Activated CD4-positive, alpha-beta T cell treated with anti-CD3 and anti-CD28 coated beads, Interleukin-2, amount 10 ng/mL, durations not matched to agents 7 days and 5 days (primary cell): ENCODE measurements at places on chromosomes 1 and 21. TPM values are rescaled to one million over a fixed set of nuclear protein-coding genes. Genes with fewer than 3 reads are reported as not detected.

Gene S100A2
- total RNA-seq, result 0.50 TPM

Gene SPRR2E
- total RNA-seq, result not detected

Gene CELA3A
- total RNA-seq, result not detected

GRCh38 chr1:197745911-197746310, 29.4 kb downstream of the DENND1B start:
- H3K4me3 ChIP-seq, result no peak overlapping the region
- no peak for DNase-seq
- peaks cover 28% of the 10 kb centered on the region for H3K36me3 ChIP-seq
- H3K4me1 ChIP-seq, result peaks cover 18% of the 10 kb centered on the region
- no peak overlapping the region for H3K27ac ChIP-seq
- no peaks in the 10 kb centered on the region for H3K27me3 ChIP-seq

DNA sequence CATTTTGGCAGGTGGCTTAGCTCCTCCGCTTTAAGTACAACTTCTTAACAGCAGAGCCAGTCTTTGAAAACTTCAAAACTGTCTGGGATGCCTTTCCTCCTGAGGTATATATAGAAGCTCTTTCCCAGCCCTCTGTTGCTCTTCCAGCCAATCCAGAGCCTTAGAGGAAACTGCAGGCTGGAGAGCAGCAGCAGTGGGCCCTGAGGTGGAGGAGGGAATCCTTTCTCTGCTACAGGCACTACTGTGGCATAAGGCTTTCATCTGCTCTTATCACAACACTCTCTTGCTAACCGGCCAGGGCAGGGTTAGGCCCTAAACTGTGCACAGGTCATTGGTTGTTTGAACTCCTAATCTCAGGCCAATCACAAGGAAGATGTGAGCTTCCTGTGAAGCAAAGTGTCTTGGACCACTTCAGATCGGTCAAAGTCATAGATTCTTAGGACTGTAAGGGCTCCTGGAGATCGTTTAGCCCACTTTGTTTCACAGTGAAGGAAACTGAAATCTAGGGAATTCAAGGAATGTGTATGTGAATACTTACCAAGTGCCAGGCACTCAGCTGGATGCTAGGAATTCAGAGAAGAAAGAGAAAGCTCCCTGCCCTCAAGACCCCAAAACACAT, at the start of gene RGS5:
Gene RGS5, minus strand, starts transcription at position 84 of the 619 bp plus-strand sequence. Its CDS starts 81 bp downstream, at position 3.
- DNase-seq, result no peak
- H3K36me3 ChIP-seq, result no peaks in the 10 kb centered on the region

DNA sequence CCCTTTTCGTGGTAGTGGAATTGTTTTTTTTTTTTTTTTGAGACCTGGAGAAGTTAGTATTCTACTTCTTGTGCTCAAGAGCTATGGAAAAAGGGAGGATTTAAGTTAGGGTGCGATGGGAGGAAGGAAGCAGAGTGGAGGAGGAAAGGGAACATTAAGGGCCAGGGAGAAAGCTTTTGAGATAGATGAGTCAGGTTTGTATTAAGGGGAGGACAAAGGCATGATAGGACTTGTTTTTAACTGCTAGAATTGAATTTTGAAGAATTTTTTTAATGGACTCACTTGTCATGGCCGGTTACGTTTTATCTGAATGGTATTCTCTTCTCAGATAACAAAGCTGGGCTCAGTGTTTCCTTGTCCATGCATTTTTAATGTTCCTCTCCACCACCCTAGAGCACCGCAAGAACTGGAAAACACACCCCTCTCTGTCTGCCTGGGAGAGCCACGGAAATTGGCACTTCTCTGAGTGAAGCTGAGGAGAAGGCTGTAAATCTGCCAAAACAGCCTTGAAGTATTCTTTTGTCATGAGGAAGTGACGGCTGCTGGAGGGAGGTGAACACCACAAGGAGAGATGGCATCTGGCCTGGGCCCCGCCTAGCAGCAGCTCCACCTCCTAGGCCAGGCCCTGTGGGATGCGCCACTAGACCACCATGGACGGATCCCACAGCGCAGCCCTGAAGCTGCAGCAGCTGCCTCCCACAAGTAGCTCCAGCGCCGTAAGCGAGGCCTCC, 3.5 kb downstream of the NIPAL3 start:
- H3K36me3 ChIP-seq, result peaks cover 63% of the 10 kb centered on the region
- H3K27me3 ChIP-seq, result no peaks in the 10 kb centered on the region
- DNase-seq, result peak; percentile 25
- peak overlapping the region; percentile 46 for H3K4me3 ChIP-seq
- H3K27ac ChIP-seq, result peak overlapping the region; percentile 80
- peaks cover 60% of the 10 kb centered on the region for H3K4me1 ChIP-seq

- no peak overlapping the region for H3K4me3 ChIP-seq
- DNase-seq, result no peak
- no peak overlapping the region for H3K27ac ChIP-seq
These were observed 46.5 kb downstream of the SAMD13 start for GRCh38 chr1:84347932-84348555.

- peaks cover 8% of the 10 kb centered on the region for H3K27me3 ChIP-seq
- H3K27ac ChIP-seq, result no peak overlapping the region
- no peaks in the 10 kb centered on the region for H3K4me1 ChIP-seq
- no peaks in the 10 kb centered on the region for H3K36me3 ChIP-seq
- no peak for DNase-seq
- H3K4me3 ChIP-seq, result no peak overlapping the region
These were observed 39.3 kb downstream of the CRP start for GRCh38 chr1:159675046-159675445.

Gene PBX1
- total RNA-seq, result 0.15 TPM

Gene SLC25A34
- 2.2 TPM for total RNA-seq

Gene ELAPOR1
- 6.3 TPM for total RNA-seq

DNA sequence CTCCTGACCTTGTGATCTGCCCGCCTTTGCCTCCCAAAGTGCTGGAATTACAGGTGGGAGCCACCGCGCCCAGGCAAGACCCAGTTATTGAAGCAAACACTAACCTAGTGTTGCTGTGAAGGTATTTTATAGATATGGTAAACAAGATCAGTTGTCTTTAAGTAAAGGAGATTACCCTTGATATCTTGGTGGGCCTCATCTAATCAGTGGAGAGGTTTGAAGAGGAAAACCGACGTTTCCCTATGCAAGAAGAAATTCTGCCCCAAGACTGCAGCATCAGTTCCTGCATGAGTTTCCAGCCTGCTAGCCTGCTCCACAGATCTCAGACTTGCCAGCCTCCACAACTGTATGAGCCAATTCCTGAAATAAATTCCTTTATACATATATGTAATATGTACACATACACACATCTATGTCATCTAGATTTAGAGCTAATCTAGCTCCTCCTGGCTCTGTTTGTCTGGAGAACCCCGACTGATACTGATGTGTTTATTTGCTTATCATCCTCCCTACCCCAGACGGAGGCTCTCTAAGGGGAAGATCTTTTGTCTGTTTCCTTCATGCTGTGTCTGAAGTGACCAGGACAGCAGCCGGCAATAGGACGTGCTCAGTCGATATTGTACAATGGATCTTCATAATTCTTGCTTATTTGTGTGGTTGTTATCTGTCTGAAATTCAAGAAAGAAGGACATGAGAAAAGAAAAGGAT, 90.9 kb downstream of the IER5 start:
- H3K27me3 ChIP-seq, result peaks cover 10% of the 10 kb centered on the region
- no peaks in the 10 kb centered on the region for H3K36me3 ChIP-seq
- DNase-seq, result no peak
- H3K4me1 ChIP-seq, result peaks cover 9% of the 10 kb centered on the region
- no peak overlapping the region for H3K27ac ChIP-seq
